ENCODE measurements at places on chromosomes 7 and 10. TPM values are rescaled to one million over a fixed set of nuclear protein-coding genes. Genes with fewer than 3 reads are reported as not detected.
A peak's percentile ranks its signal among the peaks of the same experiment; 100 is the strongest.

- DNase-seq = no peak
These were observed 52.1 kb downstream of the TSPAN12 start for GRCh38 chr7:120805636-120806388.

SPOCK2 gene
- total RNA-seq = 10.9 TPM

DNA sequence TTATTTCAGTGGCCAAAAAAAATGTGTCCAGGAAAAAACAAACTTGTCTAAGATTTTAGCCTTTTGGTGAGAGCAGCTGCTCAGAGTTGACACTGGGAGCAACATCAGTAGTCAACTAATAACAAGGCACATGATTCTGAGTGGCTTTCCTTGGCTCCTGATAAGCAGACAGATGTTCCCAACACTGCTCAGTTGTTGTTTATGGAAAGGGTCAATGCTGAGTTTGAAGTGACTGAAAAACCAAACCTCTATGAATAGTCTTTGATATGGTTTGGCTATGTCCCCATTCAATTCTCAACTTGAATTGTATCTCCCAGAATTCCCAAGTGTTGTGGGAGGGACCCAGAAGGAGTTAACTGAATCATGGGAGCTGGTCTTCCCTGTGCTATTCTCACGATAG is 12.3 kb downstream of the DYDC1 start:
- DNase-seq = no peak

- no peak for DNase-seq
These were observed 71.2 kb upstream of the TRIM24 start for GRCh38 chr7:138388673-138389491.

- DNase-seq = no peak
These were observed 567.8 kb downstream of the IPMK start for GRCh38 chr10:57699944-57700343.

ADIRF gene
- 72.1 TPM for total RNA-seq

- no peak for DNase-seq
These were observed 41.9 kb downstream of the TCF7L2 start for GRCh38 chr10:112991888-112992491.

- no peak for DNase-seq
These were observed 90.3 kb upstream of the SFMBT2 start for GRCh38 chr10:7501157-7501556.

SEMA3D gene
- 2.4 TPM for total RNA-seq

CFAP70 gene
- total RNA-seq = 2.1 TPM

GRCh38 chr7:23100697-23101096 is 4.9 kb upstream of the KLHL7 start:
- DNase-seq = no peak

DNA sequence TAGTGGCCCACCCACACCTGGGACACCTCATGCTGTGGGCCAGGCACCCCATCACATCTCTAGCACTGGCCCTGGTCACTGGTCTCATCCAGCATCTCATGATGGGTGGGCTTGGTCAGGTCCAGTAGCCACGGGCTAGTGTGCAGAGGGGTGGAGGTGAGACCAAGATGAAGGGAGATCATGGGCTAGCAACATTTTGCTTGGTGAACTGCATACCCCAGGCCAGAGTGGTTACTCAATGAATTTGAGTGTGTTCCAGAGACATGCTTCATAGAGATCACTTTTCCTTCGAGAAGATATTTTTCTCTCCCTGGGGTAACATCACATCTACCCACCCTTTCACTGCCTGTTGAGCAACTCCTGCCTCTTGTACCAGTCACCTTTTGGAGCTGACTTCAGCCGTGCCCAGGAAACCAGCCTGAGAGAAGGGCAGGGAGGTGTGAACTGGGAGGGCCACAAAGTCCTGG is 44.2 kb downstream of the MINDY4 start:
- no peak for DNase-seq

FLNC gene
- total RNA-seq = 279 TPM

EPO gene
- total RNA-seq = not detected

GRCh38 chr7:154984601-154985188 is 18.2 kb downstream of the PAXIP1 start:
- no peak for DNase-seq

GRCh38 chr10:80924063-80924952 is 386.6 kb downstream of the SH2D4B start:
- DNase-seq = peak; percentile 43

GPR158 gene
- total RNA-seq = 0.18 TPM

PSD gene
- 4.6 TPM for total RNA-seq

DNA sequence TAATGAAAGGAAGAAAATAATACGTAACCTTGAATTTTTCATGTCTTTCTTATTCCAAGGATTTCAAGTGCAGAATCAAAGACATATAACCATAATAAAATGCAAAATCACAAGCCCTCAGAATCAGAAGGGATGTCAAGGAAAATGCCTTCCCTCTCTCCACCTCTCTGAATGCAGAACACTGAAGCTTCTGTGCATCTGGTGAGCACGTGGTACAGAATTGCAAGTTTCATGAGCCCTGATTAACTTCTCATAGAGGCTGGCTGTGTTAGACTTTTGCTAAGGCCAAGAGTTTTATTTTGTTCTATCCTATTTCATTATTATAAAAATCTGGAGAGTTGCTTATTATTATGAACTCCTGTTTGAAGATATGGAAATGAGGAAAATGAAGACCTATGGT is 533.7 kb upstream of the POM121L12 start:
- DNase-seq = no peak

GRCh38 chr7:151210087-151210854 is at the start of gene H2BK1:
Gene H2BK1, minus strand, starts transcription at chr7:151210488. Its CDS starts 170 bp downstream, at chr7:151210318.
- no peak for DNase-seq

DNA sequence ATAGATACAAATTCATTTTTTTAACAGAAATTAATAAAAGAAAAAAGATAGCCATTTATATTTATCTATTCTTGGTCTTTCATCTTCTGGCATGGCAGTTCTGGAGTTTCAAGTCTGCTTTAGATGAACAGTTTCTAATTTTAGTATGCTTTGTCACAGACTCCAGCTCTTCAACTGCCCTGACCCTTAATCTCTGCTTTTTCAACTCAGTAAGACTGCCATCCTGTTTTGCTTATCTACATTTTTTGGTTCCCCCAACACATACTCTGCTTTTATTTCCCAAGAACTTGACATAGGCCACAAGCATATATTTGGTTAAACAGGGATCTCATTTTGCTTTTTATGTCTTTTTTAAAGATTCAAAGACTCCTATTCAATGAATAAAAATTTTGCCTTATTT is 309.3 kb upstream of the KCND2 start:
- no peak for DNase-seq

GRCh38 chr7:8809320-8809719 is 375.9 kb downstream of the NXPH1 start:
- DNase-seq = no peak

- no peak for DNase-seq
These were observed 150.5 kb downstream of the ELAPOR2 start for GRCh38 chr7:86908948-86909347.

HDAC9 gene
- total RNA-seq = 33.3 TPM

DNA sequence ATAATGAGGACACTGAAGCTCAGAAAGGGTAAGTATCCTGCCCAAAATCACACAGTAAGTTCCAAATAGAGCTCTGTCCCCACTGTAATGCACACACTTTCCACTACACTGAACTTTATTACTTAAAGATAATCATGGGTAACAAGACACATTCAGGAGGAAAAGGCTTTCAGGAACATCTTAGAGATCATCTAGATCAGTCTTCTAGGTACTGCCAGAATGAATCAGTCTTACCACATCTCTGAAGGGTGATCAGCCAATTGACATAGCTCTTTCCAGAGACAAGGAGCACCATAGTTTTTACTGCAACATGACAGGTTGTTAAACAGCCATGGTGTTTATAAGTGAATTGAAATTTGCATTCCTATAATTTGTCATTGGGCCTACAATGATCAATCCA is 5.4 kb upstream of the HERPUD2 start:
- DNase-seq = no peak

HILPDA gene
- 6.2 TPM for total RNA-seq

FBXL13 gene
- 1.3 TPM for total RNA-seq
